COLO829 (cell line): ENCODE measurements at places on chromosomes 7 and 10.

GRCh38 chr10:69515699-69516259, 57.4 kb downstream of the NEUROG3 start:
- peak; percentile 54 for DNase-seq

DNA sequence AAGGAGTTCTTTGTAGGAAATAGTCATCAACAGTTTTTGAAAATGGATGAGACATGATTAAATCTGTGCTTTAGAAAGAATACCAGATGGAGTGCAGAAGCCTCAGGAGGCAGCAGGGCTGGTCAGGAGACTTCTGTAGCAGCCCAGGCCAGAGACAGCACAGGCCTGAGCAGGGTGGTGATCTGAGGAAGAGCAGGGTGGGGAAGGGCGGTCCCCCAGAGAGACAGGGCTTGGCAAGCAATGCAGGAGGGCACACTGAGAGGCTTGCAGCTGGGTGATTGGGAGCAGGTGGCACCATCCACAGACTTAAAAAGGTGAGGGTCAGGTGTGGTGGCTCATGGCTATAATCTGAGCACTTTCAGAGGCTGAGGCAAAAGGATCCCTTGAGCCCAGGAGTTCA, 4.3 kb upstream of the SMKR1 start:
- no peak for DNase-seq

- DNase-seq = no peak
Measured at GRCh38 chr10:106618646-106619045, 545.9 kb downstream of the SORCS1 start.

- DNase-seq = no peak
Measured at GRCh38 chr7:50302486-50303334, 1.8 kb upstream of the IKZF1 start.

GRCh38 chr7:108156897-108157605, 26.9 kb upstream of the LAMB4 start:
- no peak for DNase-seq

DNA sequence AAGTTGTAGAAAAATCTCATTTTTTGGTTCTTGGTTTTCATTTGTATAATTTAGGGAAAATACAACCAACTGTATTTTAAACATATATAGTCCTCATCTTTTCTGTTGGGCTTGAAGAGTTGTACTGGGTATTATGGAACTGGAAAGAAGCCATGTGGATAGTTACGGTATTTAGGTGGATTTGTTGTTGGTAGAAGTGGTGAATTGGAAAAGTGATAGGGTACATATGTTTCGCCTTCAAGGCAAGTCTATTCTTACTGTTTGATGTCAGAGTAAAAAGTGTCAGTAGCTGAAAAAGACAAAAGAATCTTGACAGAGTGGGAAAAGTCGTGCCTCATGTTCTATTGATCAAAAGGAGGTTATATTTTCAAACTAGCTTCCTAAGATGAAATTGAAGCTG, 64.6 kb downstream of the GBF1 start:
- DNase-seq = no peak
